ENCODE measurements at places on chromosomes 5 and 9. TPM values are rescaled to one million over a fixed set of nuclear protein-coding genes. Genes with fewer than 3 reads are reported as not detected.

- no peak for DNase-seq
These were observed 147.5 kb upstream of the FBXL17 start for GRCh38 chr5:108529381-108529780.

DNA sequence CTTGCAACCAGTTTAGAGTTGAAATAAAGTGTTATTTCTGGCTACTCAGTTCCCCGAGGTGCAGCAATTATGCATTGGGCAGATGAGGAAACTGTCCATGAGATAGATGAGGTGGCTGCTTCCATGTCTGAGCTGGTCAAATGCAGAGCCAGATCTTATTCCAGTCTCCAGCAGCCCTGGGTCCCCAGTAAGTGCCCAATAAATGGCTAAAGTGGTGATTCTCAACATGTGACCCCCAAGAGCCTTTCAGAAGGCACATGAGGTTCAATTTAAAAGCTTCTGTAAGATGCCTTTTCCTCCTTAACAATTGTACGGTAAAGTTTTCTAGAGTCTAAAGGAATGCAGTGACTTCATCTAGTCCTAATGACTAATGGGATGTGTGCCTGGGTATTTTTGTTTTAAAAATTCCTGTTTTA is 17.5 kb downstream of the ATOX1 start:
- DNase-seq: no peak

- no peak for DNase-seq
These were observed 1.0 kb upstream of the UBAP1 start for GRCh38 chr9:34177593-34178435.

DNA sequence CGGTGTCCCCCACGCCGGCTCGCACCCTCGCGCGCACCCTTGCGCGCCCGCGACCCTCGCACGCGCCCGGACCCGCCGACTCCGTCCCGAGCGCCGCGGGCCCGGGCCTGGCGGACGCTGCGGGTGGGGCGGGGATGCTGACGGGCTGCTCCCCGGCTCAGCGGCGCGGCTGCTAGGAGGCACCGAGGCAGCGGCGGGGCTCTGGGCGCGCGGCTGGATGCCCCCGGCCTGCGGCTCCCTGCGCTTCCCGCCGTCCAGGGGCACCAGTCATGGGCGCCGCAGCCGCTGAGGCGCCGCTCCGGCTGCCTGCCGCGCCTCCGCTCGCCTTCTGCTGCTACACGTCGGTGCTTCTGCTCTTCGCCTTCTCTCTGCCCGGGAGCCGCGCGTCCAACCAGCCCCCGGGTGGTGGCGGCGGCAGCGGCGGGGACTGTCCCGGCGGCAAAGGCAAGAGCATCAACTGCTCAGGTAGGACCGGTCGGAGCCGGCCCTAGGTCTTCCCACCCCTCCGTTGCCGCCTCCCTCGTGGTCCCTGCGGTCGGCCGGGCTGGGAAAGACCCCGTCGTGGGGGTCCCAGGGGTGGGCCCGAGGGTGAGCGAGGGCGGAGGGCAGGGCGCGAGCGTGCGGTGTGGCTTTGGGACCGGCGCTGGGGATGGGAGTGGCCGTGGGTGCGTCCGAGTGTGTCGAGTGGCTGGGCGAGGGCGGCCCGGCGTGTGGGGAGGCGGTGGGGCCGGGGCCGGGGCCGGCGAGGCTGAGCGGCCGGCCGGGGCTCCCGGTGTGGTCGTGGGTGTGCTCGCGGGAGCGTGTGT is 530 bp downstream of the TMEFF1 start:
- DNase-seq: peak; percentile 52

The BAAT gene
- 0.15 TPM for total RNA-seq

The RXRA gene
- total RNA-seq: 30.1 TPM

All from H9 (cell line).